ENCODE measurements at places on chromosomes 5 and 9.

- DNase-seq, result no peak
These were observed 1.3 kb downstream of the UBE2R2 start for GRCh38 chr9:33818167-33818846.

- no peak for DNase-seq
These were observed 22.4 kb downstream of the RNF130 start for GRCh38 chr5:180049185-180049548.

- DNase-seq, result no peak
These were observed 1193.7 kb upstream of the CDH18 start for GRCh38 chr5:21181609-21182125.

DNA sequence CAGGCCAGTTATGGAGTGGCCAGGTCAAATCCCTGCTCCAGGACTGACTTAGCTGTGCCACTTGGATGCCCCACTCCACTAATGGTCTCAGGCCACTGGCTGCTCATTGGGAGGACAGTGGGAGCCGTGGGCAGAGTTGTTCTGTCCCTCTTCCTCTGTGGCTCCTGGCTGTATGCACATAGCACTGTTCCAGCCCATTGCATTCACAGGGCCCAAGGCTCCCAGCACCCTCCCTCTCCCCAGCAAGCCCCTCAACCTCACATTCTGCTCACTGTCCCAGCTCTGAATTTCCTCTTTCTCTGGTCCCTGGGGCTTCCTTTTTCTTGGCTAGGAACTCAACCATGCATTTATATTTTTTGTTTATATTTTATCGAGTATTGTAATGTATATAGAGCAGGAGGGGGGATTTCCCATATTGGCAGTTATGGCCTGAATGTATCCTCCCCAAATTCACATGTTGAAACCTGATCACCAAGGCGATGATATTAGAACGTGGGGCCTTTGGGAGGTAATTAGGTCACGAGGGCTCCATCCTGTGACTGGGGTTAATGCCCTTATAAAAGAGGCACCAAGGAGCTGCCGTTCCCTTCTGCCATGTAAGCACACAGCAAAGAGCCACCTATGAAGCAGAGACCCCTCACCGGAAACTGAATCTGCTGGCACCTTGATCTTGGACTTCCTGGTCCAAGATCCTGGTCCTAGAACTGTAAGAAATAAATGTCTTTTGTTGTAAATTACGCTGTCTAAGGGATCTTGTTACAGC is 17.0 kb upstream of the MVB12B start:
- DNase-seq, result no peak

- DNase-seq, result no peak
These were observed 1.9 kb downstream of the B4GALT7 start for GRCh38 chr5:177601577-177602457.

GRCh38 chr9:133824106-133824801 is 86.1 kb upstream of the SARDH start:
- no peak for DNase-seq

DNA sequence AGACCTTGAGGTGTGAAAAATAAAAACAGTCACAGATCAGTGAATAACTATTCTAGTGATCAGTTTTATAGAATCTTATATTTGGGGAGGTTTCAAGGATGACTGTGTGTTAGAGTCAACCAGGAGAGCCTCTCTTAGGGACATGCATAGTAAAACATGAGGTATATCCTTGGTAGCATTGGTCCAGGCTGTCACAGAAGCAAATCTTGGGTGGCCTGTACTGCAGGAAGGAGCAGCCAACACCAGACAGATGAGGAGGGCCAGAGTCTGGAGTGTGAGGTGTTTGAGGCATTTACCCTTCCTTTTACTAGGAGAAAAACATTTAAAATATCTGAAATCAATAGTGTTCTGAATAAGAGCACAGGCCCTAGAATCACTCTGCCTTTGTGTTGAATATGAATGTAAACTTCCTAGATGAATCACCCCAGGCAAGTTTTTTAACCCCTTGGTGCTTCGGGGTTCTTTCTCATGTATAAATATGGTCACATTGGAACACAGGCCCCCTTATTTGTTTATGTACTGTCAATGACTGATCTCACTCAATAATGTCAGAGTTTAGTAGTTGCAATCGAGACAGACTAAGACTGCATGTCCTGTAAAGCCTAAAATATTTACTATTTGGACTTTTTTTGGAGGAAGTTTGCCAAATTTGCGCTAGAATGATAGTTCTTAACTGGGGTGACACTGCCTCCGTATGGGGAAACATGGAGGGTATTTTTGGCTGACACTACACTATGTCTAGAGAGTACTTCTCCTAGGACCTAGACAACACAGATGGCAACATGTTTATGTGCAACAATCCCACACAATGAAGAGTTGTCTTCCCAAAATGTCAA is 416.5 kb upstream of the POU5F2 start:
- DNase-seq, result no peak

- DNase-seq, result no peak
These were observed 75.1 kb downstream of the MROH2B start for GRCh38 chr5:40995801-40996586.

- no peak for DNase-seq
These were observed 117.6 kb upstream of the ANKRD55 start for GRCh38 chr5:56350597-56351170.

DNA sequence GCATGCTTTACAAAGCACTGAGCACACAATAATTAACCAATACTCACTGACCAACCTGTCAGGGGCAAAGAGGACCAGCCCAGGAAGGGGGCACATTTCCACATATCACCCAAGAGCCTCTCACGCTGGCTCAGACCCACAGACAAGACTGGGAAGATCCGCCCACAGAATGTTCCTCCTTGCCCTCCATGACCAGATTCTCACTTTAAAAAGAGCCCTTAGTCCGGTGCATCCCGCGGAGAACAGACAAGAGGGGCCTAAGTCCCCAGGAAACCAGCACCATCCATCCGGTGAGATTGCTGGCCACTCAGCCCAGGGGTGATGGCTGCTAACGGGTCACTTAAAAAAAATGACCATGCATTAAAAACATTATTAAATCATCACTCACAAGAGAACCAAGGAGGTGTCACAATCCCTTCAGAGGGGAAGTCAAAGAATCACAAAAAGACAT is 32.9 kb downstream of the SEMA4D start:
- no peak for DNase-seq

- DNase-seq, result no peak
These were observed 7.3 kb downstream of the PIK3R1 start for GRCh38 chr5:68222824-68223354.

Measured in stimulated activated CD4-positive, alpha-beta T cell treated with anti-CD3 and anti-CD28 coated beads, Interleukin-1b, Interleukin-23, amount 100 ng/mL, for 1 hour (primary cell).